Subcutaneous preadipocyte (primary cell): ENCODE measurements at places on chromosomes 6 and 20. TPM values are rescaled to one million over a fixed set of nuclear protein-coding genes. Genes with fewer than 3 reads are reported as not detected.

Gene EZR
- 17.3 and 46.1 TPM in 2 replicates for total RNA-seq

Gene TRIM15
- total RNA-seq, result not detected in 2 replicates

Gene KIAA0408
- 0.37 and 0.39 TPM in 2 replicates for total RNA-seq

Gene RUNX2
- 5.1 and 7.0 TPM in 2 replicates for total RNA-seq

Gene OR12D1
- not detected in 2 replicates for total RNA-seq

Gene MCCD1
- not detected in 2 replicates for total RNA-seq
